ENCODE measurements at places on chromosomes 4 and X.

GRCh38 chr4:13537011-13537831, 7.1 kb downstream of the NKX3-2 start:
- DNase-seq = no peak

DNA sequence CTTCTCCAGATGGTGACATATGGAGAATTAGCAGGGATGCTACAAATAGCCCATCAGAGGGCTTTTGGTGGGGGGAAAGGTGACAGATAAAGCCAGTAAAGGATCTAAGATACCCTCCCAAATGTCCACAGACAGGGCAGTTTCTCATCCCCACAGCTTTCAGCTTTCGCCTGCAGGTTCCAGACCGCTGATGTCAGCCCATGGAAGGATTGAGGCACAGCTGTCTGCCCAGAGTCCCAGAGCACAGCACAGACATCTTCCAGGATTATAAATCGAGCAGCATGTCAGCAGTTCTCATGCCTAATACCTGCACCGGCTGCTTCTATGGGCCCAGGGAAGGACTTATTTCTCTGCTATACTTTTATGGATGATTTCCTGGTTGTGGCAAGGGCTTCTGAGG, 96.7 kb upstream of the MXRA5 start:
- DNase-seq = no peak

GRCh38 chrX:111648802-111649201, 32.2 kb upstream of the ALG13 start:
- DNase-seq = no peak

DNA sequence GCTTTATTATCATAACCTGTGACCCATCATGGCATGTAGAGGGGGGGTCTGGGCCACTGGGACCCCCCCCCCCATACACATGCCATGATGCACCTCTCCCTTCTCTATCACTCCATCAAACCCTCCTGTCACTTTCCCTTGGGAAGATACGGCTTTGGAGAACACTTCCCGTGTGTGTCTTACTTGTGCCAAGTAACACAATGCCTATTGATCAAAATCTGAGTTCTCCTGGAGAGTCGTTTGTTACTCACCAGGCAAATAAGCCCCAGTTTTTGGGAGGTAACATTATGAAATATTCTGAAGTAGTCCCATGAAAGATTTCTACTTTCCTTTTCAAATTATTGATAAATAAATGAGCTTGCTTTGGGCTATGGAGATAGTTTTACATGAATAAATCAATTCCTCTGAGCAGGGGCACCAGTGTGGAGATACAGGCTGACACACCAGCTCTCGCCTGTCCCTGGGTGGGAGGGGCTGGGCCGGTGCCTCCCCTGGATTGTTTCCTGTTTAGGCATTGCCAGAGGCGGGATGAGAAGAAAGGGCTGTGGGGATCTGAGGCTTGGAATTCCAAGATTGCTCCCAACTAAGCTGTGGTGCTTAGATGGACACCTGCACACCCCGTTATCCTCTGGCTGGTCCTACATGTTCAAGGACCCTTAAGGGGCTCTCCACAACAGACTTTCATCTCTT, 63.2 kb upstream of the WWC2 start:
- DNase-seq = no peak

- no peak for DNase-seq
These were observed 198.0 kb downstream of the GALNTL6 start for GRCh38 chr4:172011196-172011595.

DNA sequence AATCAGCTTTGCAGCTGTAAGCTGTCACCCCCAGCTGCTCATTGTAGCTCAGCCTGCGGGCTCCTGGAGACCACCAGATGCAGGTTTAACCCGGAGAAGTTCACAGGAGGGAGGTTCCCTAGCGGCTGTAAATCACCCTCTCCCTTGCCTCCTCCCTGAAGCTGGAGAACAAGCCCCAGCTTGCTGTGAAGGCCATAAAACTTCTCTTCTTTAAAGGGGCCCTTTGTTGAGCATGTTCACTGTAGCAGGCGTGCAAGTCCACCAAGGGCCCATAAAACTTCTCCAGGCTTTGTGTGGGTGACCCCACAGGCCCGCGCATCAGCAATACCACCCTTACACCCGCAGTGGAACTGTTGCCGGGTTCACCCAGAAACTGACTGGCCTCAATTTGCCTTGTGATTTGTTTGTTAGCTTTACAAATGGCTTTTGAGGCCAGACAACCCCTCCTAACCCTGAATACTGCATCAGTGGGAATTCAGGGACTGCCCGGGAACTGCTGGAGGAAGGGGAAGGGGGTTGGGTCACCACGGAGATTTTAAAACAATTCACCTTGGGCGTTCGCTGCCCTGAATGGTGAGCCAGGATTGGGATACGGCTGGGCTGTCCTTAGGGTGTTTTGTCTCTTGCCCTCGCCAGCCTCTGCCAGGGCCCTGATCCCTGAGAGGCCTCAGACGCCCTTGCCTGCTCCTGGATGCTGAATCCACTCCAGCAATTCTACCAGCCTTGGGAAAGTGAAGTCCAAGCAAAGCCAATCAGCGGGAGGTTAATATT, 49.5 kb upstream of the ATP6AP2 start:
- no peak for DNase-seq

DNA sequence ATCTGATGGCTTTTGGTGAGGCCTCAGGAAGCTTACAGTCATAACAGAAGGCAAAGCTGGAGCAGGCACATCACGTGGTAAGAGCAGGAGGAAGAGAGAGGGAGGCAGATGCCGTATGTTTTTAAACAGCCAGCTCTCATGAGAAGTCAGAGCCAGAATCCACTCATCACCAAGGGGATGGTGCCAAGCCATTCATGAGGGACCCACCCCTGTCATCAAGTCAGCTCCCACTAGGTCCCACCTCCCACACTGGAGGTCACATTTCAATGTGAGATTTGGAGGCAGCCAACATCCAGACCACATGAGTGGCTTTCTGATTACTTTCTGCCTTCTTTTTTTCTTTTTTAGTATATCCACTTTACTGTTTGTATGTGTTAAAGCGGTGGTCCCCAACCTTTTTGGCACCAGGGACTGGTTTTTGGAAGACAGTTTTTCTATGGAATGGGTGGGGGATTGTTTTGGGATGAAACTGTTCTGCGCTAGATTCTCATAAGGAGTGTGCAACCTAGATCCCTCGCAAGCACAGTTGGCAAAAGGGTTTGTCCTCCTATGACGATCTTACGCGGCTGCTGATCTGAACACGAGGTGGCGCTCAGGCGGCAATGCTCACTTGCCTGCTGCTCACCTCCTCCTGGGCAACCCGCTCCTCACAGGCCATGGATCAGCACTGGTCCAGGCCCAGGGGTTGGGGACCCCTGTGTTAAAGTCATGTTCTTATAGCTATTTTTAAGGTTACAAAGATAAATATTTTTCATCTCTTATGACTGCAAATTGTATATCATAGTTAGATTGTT, 61.7 kb downstream of the SLIT2 start:
- DNase-seq = no peak

DNA sequence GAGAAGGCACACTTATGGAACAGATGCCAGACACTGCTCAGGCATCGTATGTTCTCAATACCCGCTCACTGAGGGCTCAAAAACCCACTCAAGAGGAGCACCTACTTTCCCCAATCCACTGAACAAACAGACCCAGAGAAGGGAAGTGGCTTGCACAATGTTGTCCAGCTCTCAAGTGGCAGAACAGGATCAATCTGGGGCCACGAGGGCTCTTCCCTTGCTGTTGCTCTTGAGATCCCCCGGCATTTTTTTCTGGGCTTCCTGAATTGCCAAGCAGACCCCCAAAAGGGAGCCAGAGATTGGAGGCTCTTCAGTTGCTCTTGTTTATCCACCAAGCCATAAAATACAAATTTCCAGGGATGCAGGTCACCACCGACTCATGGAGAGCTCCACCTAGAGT, 35.7 kb downstream of the IDS start:
- no peak for DNase-seq

- no peak for DNase-seq
These were observed 461.5 kb downstream of the FSTL5 start for GRCh38 chr4:161702287-161702686.

DNA sequence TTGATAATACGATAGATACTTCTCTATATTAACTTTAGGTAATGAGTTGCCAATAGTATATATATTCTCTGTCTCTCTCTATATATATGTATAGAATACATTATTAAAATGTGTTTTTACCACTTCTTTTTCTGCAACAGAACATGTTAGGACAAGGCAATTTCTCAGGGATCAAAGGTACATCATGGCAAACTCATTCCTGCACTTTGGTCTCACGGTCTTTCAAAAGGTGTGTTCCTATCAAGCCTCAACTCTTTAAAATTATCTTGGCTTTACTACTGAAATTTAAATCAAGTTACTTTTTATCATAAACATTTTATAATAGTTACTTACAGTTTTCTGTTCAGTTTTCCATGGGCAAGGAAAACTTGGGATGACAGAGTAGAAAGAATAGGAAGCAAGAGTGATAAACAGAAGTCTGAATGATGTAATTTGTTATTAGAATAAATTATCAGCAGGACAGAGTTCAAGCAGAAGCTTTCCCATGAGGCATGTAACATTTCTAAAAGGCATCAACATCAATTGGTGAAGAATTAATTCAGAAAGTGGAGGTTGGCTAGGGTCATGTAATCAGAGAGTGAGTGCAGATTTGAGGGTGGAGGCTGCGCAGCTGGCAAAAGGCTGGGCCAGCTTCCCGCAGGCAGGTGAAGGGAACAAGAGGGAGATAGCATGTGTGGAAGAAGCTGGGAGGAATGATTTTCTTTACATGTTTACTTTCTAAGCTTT, 59.7 kb upstream of the LRAT start:
- DNase-seq = no peak

DNA sequence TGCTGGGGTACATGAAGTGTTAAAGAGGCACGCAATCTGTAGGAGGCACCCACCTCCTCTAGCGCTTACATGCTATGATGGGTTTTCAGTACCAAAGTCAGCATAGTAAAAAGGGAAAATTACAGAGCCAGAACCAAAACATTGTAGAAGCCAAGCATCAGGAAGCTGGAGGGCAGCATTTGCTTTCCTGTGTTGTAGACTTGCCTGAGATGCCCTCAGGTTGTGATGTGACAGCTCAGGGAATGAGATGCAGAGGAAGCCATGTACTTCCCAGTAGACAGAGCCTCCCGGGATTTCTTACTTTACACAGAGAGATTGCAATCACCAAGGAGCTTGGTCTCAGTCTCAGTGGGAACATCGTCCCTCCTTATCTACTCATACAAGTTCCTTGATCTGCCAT, 161.5 kb downstream of the ARAP2 start:
- DNase-seq = no peak

DNA sequence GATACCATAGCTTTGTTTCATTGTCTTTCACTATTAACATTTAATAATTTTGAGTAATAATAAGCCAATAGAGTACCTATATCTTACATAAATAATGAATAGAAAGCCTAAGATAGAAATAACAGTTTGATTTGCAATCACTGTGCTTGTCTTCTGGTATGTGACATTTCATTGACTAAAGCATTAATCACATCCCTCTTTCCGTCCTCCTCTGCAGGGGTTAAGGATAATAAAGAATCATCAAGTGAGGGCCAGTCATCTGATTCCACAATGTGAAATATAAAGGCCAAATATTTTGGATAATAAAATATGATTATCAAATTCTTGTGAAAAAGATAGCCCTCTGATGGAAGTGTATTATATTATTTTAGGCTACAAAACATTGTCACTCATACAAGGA, 2073.4 kb downstream of the ARAP2 start:
- no peak for DNase-seq

- DNase-seq = no peak
These were observed 328.5 kb downstream of the EVC2 start for GRCh38 chr4:5379895-5380294.

GRCh38 chrX:69082753-69083150, 82.5 kb downstream of the PJA1 start:
- no peak for DNase-seq

DNA sequence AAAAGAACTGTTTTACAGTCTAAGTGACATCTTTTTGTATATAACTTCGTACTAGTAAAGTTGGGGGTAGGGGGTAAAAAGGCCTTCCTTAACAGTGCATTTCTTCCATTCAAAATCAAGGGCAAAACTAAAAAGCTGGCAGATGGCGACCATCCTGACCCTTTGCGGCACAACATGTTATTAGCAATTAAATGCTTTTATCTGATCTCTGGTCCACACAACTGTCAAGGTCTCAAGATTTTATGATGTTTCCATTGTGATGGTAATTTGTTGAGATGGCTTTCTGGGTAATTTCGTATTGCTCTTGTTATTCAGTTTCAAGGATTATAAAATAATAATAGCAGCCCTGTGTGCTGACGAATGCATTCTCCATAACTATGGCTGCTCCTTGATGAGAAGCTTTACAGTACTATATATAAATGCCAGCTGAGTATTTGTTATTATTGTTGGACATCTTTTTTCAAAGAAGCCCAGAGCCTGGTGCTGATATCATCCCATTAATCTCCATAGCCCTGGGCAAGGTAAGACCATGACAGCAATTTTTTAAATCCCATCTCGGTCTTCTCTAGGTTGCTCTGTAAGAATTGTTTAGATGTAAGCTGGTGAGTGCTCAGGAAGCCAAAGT, 89.5 kb downstream of the CBR4 start:
- no peak for DNase-seq

DNA sequence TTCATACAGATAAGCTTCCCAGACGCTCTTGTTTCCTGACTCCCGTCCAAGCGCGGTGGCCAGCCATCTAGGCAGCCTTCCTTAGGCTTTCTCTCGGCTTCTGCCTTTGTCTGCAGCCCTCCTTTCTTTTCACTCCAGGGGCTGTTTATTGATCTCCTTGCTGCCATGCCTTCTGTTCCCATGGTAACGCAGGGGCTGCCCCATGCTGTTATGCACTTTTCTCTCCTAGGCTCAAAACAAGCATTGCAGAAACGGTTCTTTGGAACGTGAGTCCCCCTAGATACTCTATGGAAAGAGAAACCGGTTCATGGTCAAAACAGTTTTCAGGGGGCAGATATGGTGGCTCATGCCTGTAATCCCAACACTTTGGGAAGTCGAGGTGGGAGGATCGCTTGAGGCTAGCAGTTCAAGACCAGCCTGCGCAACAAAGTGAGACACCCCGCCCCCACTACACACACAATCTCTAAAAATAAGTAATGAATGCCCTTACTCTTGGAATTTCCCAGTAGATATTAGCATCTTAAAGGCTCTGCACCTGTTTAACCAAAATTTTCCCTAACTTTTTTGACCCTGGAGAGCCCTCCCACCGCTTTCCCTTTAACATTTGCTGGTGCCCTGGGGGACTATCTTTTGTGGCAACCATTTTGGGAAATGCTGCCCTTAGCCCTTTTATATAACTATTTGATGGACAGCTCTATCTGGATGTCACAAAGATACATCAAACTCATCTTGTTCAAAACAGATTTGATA, 53.9 kb upstream of the ZNF157 start:
- DNase-seq = no peak

DNA sequence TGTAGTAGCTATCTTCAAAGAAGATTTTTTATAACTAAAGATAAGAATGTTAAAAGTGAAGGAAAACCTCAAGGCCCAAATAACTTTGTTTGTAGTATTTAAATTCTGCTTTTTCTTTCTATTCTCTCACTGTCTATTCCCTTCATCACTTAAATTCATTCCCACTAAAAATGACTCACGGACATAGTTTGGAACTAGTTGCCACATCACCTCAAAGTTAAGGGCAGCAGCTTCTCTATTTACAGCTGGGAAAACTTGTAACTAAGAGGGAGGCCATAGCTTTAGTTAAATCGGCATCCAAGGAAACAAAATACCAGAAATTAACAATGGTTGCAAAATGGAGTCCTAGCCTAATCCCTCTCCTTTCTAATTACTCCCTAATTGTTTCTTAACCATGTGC, 325.4 kb upstream of the MAGEB2 start:
- DNase-seq = no peak
